Fibroblast of the aortic adventitia (primary cell): ENCODE measurements at places on chromosomes 16 and 17.

DNA sequence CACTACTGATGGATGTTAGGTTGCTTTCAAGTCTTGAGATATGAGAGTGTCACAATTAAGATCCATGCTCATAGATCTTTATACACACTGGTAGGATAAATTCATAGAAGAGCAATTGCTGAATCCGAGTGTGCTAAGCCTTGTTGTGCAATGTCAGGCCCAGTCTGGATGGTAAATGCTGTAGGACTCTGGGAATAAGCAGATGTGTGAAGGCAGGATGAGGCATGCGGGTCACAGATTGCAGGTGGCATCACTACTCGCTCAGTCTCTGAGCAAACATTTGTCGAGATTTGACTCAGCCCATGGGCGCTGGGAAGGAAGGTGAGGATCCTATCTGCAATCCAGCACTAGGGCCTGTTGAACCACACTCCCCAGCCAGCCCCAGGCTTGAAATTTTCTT lies 40.7 kb downstream of the TMEM186 start:
- DNase-seq, result no peak

- DNase-seq, result peak; percentile 65
Observed at GRCh38 chr17:57954397-57955182, 622 bp downstream of the CUEDC1 start.

- DNase-seq, result peak; percentile 34
Observed at GRCh38 chr16:83215406-83216001, 588.7 kb downstream of the CDH13 start.

DNA sequence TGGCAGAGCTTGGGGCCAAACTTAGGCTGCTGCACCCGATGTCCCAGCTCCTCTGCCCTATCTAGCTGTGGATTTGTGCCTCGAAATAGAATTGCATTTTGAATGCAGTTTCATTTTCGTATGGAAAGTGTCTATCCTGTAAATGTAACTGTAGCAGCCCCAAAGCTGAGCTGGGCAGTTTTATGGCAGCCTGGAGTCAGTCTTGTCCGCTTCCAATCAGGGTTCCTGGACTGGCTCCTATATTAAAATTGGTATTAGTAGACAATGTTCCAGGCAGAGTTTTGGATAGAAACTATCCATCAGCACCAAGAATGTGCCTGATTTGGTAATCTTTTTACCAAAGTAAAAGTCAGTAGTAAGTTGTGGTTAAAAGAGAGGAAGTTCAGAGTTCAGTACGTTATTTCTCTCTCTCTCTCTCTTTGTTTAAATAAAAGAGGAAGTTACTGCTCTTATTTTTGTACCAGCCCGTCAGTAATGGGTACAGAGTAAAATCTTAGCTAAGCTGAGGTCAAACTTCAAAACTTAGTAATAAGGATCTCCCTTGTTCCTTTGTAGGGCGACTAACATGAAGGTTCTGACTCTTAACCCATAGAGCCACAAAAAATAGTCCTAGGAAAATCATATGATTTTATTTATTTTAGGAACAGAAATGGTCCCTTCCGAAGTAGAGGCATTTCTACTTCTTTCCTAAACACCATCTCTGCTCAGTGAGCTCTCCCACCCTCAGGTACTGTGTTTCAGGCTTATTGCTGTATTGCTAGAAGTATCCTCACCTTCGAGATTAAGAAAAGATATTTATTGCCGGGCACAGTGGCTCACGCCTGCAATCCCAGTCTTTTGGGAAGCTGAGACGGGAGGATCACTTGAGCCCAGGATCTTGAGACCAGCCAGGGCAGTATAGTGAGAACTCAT lies 28.0 kb downstream of the PRKCB start:
- no peak for DNase-seq

- DNase-seq, result peak; percentile 18
Observed at GRCh38 chr17:74512624-74513091, 18.6 kb downstream of the CD300LB start.

GRCh38 chr16:64478252-64478906 lies 643.5 kb downstream of the CDH11 start:
- peak; percentile 83 for DNase-seq

GRCh38 chr16:3776316-3776715 lies 59.0 kb upstream of the TRAP1 start:
- DNase-seq, result no peak

GRCh38 chr17:51228161-51228560 lies 31.7 kb downstream of the MBTD1 start:
- peak; percentile 62 for DNase-seq

- no peak for DNase-seq
Observed at GRCh38 chr17:17391668-17392370, 85.0 kb upstream of the MED9 start.

DNA sequence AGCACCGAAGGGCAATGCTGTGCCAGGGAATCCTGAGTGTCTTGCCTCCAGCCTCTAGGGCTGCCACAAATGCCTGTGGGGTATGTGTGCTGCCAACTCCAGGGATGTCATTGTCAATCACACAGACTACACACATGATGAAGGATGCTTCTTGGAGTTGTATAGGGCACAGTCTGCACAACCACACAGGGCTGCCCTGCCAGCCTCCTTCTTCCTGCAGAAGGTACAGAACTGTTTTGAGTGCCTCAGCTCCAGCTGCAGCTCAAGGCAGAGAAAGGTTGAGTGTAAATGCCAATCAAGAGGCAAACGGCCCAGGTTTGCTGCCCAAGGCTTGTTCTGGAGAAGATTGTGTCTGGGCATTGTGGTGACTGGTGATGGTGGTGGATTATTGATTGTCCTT lies 15.6 kb downstream of the SCNN1B start:
- DNase-seq, result no peak

GRCh38 chr16:84074721-84075120 lies 32.1 kb upstream of the SLC38A8 start:
- DNase-seq, result no peak

- peak; percentile 5 for DNase-seq
Observed at GRCh38 chr16:54927125-54928015, 3.3 kb upstream of the IRX5 start.

DNA sequence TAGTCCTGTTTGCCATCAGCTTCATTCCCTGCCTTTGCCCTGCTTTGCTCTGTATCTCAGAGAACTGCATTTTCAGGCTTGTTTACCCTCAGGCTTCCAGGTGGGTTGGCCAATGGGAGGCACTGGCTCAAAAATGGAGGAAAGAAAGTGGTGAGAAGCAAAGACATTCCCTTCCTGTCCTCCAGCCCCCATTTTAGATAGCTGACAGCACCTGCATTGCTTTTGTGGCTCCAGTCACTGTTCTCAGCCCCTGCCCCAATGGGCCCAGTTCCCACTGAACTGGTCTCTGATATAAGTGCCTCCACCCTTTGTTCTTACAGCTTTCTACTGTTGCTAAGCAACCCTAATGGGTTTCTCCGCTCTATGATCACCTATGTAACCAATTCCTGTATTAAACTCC lies 19.4 kb upstream of the SDK2 start:
- DNase-seq, result no peak

- no peak for DNase-seq
Observed at GRCh38 chr17:27544350-27545131, 86.4 kb upstream of the LGALS9 start.

DNA sequence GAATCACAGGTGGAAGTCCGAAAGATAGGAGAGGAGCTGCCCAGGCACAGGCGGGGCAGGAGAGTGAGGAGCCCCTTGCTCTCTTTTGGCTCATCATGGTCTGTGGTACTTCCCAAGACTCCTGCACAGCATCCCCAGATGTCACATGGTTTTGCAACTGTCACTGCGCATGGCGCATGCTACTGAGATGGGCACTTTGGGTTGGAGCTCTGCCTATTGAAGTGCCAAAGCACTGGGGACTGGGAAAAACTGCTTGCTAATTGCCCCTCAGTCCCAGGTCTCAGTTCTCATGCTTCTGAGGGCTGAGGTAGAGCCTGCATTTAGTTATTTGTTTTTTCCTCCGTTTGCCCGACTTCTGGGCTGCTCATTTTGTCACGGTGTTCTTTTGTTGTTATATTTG lies 156.8 kb upstream of the CDH13 start:
- no peak for DNase-seq

DNA sequence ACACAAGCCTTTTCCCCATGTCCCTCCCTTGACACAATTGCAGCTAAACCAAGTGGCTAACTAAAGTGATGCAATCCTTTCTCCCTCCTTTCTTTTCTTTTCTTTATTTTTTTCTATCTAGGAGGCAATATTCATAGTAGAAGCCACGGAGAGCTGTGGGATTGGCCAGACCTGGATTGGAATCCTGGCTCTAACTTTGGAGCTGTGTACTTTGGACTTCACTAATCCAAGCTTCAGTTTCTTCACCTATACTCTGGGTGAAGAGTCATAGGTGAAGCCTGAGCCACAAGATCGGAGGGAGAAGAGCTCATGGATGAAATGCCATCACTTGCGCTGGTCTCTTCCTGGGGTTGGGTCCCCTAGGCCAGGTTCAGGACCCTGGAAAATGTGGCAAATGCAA lies 177.2 kb downstream of the IRX5 start:
- DNase-seq, result no peak

GRCh38 chr17:66203274-66204015 lies 11.5 kb upstream of the CEP112 start:
- DNase-seq, result no peak

- no peak for DNase-seq
Observed at GRCh38 chr17:14919094-14919493, 346.0 kb downstream of the PMP22 start.

DNA sequence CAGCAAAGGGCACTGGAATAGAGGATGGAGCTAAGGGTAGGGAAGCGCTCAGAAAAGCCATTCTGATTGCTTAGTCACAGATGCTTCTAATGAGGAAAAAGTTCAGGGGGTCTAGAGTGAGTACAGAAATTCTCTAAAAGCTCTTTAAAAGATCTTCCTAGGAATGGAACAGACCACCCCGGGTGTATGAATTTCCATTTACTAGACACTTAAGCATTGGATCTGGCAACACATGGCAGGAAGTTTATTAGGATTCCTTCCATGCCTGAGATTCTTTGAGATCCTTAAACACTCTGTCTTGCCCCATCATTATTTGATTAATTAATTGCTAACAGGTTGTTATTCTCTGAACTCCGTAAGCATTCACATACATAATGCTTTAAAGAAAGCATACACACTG lies 8.5 kb downstream of the KRTAP9-7 start:
- no peak for DNase-seq

GRCh38 chr16:27634779-27635178 lies 84.8 kb downstream of the KATNIP start:
- DNase-seq, result no peak

DNA sequence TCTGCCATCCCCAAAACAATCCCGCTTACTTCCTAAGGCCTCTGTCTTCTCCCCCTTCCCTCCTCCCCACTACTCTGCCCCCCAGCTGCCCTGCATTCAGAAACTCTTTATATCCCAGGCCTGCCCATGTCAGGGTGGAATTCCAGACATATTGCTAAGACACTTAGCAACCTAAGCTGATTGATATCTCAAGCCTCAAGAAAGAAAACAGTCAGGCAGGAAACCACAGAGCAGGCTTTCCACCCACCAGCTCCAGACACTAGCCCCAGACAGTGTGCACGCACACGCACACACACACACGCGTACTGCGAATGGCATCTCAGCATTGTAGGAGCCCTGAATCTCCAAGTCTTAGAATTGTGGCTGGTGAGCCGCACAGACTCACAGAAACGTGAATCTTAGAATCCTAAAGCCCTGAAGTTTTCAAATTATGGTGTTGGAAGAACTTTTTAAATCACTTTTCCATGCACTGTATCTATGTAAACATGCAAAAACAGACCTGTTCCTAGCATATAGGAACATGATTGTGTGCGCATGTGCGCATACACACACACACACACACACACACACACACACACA lies 8.8 kb upstream of the LPCAT2 start:
- DNase-seq, result peak; percentile 99

GRCh38 chr17:10105513-10106001 lies 92.8 kb downstream of the GAS7 start:
- peak; percentile 85 for DNase-seq

DNA sequence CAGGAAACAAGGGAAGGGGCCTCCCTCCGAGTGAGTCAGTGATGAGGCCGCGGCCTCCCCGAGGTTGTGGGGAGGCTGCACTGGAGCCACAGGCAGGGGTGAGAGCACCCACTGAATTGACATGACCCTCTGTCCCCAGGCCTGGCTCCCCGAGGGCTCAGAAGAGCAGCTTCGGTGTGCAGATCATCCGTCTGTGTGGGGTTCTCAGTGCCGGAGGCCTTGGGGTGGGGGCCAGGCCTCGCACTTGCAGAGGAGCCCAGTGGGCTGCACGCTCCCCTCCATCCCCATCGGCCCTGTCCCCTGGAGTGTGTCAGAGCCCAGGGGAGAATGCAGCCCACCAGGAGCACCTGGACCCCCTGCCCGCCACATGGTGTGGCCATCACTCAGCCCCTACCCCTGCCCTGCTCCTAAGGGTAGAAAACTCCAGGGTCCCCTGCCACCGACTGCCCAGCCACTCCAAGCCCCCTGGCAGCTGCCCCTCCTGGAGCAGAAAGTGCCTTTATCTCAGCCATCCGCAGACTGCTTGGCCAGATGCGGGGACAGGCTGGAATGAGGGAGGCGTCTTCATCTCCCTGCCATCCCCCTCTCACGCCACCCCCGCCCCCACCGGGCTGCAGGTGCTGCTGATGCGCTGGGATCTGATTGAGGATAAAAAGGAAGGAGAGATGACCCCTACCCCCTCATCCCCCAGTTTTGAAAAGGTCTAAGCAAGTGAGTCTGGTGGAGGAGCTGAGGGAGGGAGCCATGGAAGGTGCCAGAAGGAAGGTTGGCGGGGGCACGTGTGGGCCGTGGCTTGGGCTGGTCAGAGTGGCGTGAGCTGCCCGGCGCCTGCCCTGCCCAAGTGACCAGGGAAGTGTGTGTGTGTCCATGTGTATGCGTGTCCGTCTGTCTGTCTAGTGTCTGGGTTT lies 358.3 kb downstream of the SEC14L1 start:
- no peak for DNase-seq

DNA sequence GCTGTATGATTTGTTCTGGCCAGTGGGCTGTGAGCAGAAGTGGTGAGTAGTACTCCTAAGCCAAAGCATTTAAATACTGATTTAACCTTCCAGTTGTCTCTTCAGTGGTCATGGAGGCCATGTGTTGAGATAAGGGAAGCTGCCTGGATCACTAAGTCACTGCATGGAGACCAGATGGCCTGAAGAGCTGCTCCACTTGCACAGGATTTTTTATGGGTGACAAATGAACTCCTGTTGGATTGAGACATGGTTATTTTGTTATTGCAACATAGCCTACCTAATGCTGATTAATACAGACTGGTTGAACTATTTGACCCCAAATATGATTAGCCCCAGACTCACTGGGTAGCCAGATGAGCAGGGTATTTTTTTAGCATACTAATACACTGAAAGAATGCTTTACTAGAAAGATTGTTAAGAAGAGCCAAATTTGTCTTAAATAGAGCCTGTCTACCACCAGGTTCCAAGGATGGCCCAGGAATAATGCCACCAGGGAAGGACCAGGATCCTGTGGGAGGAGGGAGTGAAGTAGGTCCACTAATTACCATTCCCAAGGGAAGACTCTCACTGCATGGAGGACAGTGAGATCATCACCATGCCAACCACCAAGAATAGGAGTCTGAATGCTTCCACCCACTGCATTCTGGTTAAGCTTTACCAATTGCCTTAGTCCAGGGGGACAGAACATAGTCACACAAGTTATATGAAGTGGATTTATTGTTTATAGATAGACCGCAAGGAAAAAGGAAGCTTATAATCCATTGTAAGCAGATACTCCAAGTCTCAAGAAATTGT lies 187.4 kb upstream of the IRX6 start:
- peak; percentile 5 for DNase-seq
